ENCODE measurements at places on chromosomes 5 and 9.

DNA sequence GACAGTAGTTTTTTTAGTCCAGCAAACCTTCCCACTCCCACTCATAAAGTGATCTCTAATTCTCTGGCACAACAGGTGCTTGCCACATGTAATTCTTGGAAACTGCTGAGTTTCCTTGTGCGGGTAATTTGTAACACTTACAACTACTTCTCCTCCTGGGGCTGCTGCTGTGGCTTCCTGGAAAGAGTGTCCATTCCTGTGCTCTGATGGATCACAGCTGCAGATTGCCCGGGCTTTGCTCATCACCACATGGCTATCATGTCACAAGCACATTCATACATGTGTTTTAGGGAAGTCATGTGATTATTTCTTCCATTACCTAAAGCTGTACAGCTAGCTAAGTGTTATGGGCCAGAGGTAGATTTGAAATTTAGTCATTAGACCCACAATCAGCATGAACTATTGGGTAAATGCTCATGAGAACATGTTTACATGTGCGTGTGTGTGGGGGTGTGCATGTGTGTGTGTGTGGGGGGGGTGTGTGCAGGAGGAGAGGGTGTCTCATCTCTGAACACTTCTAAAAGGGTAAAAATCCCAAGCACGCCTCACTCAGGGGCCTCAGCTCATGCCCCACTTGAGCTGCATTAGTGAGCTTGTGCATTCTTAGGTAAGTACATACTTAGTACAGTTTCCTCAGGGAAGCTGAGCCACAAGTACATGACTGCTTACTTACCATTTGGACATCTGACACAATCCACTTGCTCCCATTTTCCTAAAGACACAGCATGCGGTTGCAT, 118.1 kb upstream of the CCDC112 start:
- DNase-seq = no peak

GRCh38 chr5:135491552-135492318, 39.6 kb upstream of the TIFAB start:
- no peak for DNase-seq

DNA sequence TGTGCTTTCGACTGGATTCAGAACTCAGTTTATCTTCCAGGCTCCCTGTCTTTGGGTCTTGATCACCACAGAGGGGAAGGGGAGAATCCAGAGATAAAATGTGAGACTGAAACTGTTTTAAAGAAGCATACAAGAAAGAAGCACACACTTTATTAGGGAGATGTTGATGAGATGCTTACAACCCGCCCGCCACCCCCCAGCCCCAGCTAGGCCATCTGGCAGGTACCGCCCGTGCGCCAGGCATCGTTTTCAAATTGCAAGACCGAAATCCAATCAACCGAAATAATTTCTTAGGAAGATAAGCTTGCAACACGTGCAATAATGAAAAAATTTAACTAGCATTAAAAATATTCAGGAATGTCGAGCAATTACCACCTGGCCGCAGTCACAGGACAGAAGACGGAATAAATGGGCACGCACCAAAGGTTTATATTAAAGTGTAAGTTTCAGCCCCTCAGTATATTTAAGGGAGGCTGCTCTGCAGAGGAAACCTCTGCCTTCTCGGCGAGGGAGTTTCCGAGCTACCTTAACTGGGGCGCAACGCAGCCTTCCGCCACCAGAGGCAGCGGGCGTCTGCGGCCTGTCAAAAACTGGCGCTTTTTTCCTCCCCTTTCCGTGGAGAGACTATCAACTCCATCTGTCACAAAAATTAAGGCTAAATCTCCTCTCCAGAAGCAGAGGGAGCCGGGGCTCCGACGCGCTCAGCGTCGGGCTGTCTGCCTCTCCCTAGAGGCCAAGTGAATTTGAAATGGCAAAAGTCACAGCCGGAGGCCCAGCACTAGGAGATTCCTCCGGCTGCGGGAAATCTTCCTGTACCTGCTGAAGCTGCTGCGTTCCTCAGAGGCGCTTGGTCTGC, 996 bp upstream of the GAS1 start:
- peak; percentile 64 for DNase-seq

DNA sequence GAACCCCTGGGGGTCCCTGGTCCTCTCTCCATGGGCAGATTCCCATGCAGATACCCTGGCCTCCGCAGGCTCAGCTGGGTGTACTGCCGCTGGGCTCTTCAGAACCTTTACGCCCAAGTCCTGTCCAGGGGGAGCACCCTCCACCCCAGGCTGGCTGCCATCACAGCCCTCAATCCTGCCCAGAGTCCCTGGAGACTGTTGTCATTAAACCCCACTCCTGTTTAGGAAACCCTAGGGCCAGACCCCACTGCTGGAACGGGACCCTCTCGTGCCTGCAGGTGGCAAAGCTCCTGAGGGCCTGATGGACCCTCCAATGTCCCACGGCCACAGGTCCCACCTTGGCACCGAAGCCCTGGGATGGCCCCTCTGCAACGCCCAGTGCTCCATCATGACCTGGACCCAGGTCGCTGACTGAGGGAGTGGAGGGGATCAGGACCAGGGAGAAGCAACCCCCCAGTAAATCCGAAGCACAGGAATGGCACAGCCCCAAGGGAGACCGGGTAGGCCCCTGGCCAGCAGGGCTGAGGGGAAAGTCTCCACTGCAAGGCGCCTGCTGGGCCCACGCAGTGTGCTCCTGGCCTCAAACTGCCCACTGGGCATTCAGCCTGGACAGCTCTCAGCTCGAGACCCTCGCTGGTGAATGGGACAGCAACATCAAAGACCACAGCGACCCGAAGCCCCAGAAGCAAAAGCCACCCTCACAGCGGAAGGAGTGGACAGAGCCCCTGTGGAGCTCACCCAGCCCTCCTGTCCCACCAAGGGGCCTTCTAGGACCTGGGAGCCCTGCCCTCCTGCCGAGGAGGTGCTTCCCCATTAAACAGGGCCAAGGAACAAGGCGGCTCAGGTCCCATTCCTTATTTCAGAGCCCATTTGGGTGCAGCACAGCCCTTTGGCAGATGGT, 8.3 kb downstream of the ZDHHC11B start:
- DNase-seq = peak; percentile 9

DNA sequence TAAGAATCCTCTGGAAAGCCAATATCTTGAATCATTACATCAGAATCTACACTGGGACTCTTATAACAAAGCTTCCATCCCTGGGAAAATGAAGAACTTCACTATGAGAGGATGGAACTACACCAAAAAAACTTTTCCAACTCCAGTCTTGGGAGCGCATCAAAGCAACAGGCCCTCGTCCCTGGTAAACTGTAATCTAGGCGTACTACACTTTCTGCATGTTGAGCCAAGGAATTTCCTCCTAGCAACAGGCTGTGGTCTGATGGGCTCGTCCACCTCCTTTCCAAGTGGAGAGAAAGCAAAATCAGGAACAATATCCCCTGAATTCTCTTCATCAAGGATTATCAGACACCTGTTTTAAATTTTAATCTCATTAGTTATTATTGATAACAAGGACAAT, 94.1 kb downstream of the NFIB start:
- DNase-seq = no peak

DNA sequence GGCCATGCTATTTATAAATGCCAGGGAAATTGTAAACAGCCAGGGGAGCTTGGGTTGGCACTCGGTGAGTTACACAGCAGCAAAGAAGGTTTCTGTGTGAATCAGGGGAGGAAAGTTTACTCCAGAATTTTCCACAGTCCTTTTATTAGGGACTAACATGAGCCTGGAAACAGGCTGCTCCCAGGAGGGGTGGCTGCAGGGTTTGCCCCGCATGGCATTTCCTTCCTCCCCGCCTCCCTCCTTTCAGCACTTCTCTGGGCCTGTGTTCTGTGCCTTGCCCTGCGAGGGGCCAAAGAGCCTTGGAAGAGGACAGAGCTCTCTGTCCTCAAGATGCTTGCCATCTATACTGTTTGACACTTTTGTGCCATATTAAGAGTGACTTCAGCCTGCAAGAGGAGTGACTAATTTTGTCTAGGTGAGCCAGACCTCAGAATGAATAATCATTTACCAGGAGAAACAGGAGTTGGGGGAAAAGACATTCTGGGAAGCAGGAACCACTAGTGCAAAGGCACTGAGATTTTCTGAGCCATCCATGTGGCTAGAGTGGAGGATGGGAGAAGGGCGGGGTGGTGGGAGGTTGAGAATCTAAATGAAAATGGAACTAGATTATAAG, 1.8 kb downstream of the GSN start:
- no peak for DNase-seq

DNA sequence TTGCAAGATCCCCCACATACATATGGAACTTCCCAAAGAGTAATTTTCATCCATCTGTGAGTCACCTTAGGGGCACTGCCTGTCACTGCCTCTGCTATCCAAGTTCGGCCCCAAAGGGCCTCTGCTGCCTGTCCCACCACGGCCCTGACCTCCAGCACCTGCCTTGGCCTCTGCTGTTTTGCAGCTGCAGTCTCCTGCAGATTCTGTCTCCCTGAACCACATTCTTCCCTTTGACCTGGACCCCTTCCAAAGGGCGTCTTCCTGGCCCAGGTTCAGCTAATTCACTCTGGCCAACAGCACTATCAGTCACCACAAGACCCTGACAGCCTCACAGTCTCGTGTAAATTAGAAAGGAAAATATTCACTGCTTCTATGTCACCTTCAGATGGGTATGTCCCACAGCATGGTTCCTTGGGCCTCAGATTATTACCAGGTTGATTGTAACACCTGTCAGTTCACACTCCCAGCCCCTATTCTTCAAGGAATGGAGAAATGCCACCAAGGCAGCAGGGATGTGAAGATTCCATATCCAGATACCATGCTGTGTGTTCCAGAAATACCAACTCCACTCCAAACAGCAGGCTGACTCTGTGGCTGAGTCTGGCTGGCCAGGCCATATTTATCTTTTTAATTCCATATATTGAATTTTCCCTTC, 479.3 kb downstream of the ARHGEF28 start:
- no peak for DNase-seq

- DNase-seq = no peak
Measured at GRCh38 chr9:70933321-70933720, 188.1 kb downstream of the TRPM3 start.

- peak; percentile 85 for DNase-seq
Measured at GRCh38 chr5:181246276-181247049, 2.8 kb upstream of the RACK1 start.

- DNase-seq = peak; percentile 56
Measured at GRCh38 chr5:36875051-36875789, 1.3 kb upstream of the NIPBL start.

DNA sequence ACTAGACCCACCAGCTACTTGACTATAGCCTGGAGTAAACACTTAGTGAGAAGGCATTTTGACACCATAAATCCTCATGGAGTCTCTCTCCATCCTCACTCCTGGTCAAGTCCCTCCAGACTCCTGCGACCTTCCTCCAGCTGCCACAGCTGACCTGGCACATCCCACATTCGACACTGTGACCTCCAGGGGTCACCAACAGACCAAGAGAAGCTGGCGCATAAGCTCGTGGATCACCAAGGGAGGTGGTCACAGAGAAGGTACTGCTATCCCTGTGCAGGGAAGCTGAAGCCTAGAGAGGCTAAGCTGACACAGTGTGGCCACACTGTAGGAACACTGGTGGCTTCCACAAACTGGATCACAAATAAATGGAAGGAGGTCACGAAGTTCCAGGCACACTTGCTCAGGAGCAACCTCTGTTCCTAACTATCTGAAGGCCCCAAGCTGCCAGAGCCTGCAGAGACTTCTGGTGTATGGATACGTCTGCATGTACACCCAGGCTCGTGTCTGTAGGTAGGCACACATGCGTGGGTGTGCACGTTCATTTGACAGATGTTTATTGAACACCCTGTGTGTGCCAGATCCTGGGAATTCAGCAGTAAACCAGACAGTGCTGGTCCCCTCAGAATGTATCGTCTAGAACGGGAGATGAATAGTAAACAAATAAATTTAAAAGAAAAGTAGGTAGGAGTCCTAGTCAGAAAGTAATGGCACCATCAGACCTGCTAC, 104.4 kb downstream of the C5orf15 start:
- DNase-seq = no peak

DNA sequence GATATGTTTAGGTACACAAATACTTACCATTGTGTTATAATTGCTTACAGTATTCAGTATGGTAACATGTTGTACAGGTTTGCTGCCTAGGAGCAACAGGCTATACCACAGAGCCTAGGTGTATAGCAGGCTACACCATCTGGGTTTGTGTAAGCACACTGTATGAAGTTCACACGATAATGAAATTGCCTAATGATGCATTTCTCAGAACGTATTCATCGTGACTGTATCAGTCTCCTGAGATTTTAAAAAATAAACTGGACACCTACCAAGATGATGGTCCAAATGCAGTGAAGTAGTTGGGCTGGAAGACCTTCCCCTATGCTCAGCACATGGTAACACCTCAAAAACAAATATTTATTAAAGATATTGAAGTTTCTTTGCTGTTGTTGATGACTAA, 103.3 kb upstream of the NFIB start:
- no peak for DNase-seq

DNA sequence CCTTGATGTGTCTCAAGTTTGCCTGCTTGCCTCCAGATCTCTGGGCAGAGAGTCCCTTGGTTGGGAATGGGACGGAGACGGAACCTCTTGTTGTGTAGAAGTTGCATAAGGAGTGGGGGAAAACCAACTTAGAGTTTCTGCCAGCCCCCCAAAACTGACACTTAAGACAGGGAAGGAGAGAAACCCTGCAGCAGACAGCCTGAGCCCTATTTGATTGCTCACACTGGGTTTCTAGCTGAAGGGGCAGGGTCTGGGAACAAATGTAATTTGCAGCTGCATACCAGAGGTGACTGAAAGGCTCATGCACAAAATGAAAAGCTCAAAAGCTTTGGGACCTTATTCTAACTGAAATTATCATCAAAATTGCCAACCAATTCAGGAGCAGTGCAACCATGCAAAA, 254.5 kb downstream of the RASEF start:
- no peak for DNase-seq

DNA sequence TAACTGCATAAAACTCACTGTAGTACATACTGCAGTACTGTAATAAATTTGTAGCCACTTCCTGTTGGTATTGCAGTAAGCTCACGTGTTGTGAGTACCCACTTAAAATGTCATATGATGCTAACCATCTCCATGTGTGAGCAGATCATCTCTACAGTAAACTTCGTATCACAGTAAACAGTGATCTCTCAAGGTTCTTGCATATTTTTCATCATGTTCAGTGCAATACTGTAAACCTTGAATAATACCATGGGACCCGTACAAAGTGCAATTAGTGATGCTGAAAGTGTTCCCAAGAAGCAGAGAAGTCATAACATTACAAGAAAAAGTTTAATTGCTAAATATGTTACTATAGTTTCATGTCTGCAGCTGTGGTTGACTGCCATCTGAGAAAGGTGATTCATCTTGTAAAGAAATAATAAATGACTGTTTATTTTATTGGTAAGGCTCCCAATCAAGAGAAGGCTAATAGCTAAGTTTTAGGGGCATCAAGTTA, 253.8 kb upstream of the POU5F2 start:
- peak; percentile 7 for DNase-seq

GRCh38 chr5:143796125-143796524, 15.8 kb upstream of the HMHB1 start:
- DNase-seq = no peak

GRCh38 chr5:60092671-60093422, 199.3 kb upstream of the PDE4D start:
- DNase-seq = peak; percentile 89

- DNase-seq = no peak
Measured at GRCh38 chr5:3843706-3844105, 248.1 kb downstream of the IRX1 start.
